MG63 (cell line): ENCODE measurements at places on chromosomes 1 and 21.

DNA sequence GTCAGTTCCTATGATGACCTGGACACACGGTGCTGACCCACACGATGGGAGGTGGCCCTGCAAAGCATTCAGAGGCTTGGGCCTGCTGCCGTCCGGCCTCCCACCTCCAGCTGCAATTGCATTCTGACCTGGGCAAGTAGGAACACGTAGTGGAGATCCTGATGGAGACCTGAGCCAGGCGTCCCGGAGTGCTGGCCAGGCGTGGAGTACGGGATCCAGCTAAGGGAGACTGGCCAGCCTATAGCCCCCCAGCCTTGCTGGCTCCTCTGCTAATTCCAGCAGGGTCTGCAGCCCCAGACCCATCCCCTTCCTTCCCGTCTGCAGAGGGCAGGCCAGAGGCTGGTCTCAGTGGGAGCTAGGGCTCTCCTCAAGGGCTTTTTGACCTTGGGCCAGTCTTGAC lies 11.2 kb downstream of the CD46 start:
- no peak for DNase-seq

DNA sequence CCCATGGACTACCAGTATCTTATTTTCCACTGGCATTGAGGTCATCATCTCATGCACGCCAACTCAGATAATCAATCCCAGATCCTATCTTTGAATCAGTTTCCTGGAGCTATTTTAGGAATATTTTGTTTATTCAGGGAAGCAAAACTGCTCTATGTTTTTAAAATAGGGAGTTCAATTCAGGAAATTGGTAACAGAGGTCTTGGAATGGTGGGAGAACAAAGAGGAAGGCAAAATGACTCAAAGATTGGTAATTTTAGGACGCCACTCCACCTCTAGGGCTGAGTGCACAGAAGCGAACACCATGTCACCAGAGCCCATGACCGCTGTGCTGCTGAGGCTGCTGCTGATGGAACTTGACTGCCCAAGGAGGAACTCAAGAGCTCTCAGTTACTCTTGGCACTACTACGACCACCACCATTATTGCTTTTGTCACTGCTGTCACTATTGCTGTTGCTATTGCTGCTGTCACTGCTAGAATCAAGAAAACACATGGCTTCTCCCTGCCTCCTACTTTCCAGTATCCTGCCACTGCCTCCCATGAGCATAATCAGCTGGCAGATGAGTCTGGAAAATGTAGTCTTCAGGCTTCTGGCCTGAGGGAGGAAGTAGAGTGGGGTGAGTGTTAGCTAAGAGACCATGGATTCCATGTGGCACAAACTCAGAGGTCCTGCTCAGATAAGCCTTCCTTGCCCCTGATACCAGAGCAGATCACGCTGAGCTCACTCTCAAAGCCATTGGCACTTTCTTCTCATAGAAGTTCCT lies 71.6 kb upstream of the CNIH3 start:
- DNase-seq = no peak

GRCh38 chr1:160996178-160996577 lies 24.8 kb downstream of the F11R start:
- no peak for DNase-seq

- DNase-seq = no peak
Measured at GRCh38 chr1:29592731-29593130, 356.4 kb downstream of the PTPRU start.

DNA sequence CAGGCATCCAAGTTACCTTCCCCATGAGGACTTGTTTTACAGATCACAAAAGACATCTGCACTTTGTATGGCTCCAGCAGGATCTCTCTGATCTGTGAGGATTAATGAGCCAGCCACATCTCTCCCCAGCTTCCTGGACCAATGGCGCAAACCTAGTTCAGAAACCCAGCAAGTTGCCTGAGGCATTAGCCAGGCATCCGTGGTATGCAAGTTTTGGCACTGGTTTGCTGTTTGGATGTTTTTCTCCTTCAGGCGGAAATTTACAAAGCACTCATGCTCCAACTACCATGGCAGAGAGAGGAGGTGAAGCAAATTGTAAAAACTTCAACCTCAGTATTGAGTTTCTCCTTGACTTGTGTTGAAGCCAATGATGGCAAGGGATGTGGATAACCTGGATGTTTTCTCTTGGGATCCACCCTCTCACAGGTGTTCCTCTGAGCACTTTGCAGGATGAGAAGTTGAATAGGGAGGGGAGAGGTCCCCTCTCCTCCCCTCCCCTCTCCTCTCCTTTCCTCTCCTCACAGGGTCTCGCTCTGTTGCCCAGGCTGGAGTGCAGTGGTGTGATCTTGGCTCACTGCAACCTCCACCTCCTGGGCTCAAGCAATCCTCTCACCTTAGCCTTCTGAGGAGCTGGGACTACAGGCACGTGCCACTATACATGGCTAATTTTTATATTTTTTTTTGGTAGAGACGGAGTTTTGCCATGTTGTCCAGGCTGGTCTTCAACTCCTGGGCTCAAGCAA lies 25.6 kb upstream of the ENO1 start:
- peak; percentile 94 for DNase-seq

DNA sequence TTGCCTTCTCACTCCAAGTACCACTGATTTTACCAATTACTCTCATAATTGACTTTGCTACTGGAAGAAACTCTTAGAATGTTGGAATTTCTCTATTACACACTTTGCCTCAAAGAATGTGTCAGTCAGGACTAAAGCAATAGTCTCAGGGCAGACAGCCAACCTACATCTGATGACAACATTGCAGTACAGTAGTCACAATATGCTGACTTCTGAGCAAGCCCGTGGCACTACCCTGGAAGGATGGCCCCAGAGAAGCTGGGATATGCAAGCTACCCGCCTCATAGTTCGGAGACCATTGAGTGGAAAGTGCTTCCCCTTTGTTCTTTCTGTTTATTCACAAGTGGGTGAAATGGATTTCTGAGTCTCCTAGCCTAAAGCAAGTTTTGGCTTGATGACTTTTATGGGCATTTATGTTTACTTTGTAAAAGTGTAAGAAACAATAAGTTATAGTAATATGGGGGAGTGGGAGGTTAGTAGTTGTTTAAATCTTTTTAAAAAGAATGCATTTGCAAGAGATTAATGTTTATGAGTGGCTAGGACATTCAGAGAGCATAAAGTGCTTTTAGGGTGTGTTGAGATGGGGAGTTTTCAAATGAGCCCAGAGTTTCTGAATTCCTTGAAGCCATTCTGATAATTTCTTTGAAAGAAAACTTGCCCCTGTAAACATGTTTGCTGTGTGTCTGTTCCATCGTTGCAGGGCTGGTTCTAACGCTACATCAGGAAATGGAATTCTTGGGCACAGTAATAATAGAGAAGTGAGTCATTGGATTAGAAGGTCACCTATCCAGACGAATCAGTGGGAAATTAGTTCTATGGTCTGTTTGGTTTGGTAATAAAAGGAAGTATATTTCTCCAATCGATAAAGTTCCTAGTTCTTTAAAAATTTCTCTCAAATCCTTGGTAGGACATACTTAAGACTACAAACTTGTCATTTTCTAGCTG lies 63.8 kb downstream of the LMO4 start:
- peak; percentile 45 for DNase-seq

DNA sequence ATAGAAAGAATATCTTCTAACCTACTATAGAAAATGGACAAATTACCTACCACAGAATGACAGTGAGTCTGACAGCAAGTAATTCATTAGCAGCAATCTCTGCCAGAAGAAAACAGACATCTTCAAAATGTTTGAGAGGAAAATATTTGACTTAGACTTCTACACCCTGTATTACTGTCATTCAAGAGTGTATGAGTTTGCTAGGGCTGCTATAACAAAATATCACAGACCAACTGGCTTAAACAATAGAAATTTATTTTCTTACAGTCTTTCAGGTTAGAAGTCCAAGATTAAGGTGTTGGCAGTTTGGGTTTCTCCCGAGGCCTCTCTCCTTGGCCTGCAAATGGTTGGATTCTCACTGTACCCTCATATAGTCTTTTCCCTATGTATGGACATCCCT lies 52.9 kb upstream of the FGGY start:
- no peak for DNase-seq

DNA sequence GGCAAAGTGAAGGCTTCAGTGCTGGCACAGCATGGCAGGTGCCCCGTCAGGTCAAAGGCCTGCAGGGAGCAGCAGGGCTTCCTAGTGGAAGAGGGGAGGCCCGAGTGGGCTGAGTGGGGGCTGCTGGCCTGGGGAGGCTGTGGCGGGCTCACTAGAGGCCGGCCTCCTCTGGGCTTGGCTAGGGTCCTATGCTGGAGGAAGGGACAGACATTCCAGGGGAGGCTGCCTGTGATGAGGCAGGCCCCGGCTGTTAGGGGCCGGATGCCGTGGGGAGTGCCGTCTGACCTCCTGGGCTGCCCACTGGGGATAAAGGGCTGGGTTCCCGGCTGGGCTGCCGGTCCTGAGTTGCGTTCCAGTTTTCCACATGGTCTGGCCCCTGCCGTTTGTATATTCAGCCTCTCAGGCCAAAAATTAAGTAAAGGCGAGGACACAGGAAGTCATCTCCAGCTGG lies 21.1 kb downstream of the PRXL2B start:
- DNase-seq = no peak

DNA sequence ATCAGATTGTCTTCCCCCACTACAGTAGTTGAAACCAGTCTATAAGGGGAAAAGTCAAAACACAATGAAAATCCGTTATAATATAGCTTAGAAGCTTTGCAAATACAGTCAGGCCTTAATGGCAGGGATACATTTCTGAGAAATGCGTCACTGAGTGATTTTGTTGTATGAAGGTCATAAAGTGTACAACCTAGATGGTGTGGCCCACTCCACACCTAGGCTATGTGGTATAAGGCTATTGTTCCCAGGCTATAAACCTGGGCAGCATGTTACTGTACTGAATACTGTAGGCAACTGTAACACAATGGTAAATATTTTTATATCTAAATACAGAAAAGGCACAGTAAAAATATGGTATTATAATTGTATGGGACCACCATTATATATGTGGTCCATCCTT lies 188.0 kb upstream of the L1TD1 start:
- no peak for DNase-seq

DNA sequence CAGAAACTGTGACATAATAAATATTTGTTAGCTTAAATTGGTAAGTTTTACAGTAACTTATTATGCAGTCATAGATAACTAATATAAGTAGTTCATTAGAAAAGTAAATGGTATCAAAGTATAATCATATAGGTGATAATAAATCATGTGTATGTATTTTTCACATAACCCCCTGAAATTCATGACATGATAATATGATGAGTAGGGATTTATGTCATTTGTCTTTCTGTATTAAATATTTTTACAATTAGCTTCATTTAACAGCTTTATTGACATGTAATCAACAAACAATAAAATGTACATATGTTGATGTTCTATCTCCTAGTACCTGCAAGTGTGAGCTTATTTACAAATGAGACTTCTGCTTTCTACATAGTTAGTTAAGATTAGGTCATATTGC lies 9.8 kb upstream of the FCGR2A start:
- no peak for DNase-seq

- no peak for DNase-seq
Measured at GRCh38 chr1:13407811-13408210, 2.4 kb upstream of the PRAMEF20 start.

DNA sequence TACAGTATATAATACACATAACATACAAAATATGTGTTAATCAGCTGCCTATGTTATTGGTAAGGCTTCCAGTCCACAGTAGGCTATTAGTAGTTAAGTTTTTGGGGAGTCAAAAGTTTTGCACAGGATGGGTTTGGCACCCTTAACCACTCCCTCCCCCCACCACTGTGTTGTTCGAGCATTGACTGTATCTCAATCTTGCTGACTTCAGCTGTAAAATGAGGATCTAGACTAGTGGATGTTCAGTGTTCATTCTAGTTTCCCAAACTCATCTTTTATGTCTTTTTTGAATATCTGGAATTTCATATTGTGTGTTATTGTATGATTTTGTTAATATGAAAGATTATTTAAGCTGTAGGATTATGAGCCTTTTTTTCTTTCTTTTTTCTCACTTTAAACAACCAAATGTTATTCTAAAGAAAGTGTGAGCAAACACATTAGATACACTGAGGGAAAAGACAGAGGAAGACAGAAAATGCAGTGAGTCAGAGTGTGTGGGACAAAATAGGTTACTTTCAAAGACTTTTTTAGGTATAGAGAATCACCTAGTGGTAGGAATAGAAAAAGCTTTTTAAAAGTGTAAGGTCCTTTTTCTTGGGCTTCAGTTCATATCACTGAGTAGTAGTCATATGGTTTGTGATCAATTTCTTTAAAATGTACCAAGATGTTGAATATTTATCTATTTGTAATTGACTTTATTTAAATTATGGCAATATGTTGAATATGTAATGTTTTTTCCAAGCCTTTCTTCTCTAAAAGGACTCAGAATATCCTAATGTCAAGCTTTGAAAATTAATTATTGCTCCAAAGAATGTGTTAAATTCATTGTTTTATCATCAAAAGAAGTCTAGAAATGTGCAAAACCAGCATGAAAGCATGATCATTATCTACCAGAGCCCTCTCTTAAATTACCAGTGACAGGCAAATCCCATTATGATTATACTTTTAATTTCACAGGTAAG lies 17.9 kb upstream of the CENPF start:
- no peak for DNase-seq

DNA sequence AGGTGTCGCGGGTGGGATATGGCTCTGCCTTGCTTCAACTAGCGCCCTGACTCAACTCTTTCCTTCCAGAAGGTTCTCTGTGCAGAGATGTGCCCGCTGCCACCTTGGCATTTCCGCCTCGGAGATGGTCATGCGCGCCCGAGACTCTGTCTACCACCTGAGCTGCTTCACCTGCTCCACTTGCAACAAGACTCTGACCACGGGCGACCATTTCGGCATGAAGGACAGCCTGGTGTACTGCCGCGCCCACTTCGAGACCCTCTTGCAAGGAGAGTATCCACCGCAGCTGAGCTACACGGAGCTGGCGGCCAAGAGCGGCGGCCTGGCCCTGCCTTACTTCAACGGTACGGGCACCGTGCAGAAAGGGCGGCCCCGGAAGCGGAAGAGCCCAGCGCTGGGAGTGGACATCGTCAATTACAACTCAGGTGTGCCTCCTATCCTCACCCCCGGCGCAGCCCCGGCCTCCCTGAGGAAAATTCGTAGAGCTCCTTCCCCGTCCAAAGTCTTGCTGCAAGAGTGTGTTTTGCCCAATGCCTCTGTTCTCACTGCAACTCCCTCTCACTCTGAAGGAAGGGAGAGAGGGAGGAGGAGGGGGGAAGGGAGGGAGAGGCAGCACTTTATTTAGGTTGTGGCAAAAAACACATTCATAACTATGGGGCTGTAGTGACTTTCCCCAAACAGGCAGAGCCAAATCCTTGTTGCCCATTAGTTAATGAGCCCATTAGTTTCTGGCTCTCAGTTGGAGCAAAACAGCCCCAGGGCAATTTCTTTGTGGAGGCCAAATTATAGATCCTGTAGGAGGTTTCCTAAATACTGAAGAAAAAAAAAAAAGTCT lies 4.3 kb downstream of the LHX9 start:
- no peak for DNase-seq

DNA sequence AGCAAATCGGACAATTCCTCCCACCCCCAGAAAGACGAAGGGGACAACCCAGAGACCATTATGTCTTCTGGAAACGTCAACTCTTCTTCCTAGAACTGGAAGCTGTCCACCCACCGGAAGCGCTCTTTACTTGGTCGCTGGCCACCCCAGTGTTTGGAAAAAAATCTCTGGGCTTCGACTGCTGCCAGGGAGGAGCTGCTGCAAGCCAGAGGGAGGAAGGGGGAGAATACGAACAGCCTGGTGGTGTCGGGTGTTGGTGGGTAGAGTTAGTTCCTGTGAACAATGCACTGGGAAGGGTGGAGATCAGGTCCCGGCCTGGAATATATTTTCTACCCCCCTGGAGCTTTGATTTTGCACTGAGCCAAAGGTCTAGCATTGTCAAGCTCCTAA lies 3.2 kb downstream of the S1PR1 start:
- DNase-seq = no peak

- DNase-seq = no peak
Measured at GRCh38 chr1:116356673-116357072, 16.4 kb upstream of the ATP1A1 start.
